ELR (cell line): ENCODE measurements at places on chromosomes 4 and X.

DNA sequence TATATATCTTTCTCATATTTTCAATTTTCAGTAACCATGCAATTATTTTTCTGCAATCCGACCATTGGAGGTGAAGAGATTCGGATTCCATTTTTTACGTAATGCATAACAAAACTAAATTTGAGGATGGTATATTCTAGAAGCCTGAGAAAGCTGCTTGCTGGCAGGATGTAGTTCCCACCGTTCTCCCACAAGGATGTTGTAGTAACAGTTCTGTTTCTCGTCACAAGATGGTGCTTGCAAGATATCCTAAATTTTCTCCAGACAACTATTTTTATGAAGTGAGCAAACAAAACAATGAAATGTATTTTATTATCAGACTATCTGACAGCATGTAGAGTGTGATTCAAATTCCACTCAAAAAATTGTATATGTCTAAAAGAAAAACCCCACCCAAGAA, 10.7 kb downstream of the PWWP3B start:
- no peak for DNase-seq

GRCh38 chrX:133852401-133852800, 133.0 kb downstream of the GPC3 start:
- no peak for DNase-seq

GRCh38 chr4:105025263-105026017, 121.2 kb upstream of the TET2 start:
- DNase-seq = no peak

DNA sequence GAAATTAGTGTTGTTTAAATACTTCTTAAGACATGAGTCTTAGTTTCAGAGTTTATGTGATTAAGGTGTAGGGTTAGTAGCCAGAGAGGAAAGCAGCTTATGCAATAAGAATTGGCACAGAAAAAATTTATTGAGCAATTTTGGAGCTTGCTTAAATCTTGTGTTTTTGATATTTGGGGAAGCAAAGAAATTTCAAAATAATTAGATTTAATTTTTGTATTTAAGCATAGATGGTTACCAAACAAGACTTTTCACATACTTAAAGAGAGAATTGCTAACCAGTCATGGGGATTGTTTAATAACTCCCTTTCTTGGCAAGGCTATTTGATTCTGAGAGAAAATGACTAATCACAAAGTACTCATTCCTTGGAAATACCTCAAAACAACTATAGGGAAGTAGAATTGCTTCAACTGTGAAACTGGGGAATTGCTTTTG, 202.0 kb upstream of the GRID2 start:
- DNase-seq = no peak

- no peak for DNase-seq
Observed at GRCh38 chrX:68908071-68908470, 79.2 kb downstream of the EFNB1 start.
